Activated naive CD4-positive, alpha-beta T cell (primary cell): ENCODE measurements at places on chromosomes 1 and 21.

- no peak for DNase-seq
These were observed 54.2 kb downstream of the SLC37A1 start for GRCh38 chr21:42567861-42568260.

- DNase-seq: no peak
These were observed 286.7 kb downstream of the HLX start for GRCh38 chr1:221165839-221166500.

DNA sequence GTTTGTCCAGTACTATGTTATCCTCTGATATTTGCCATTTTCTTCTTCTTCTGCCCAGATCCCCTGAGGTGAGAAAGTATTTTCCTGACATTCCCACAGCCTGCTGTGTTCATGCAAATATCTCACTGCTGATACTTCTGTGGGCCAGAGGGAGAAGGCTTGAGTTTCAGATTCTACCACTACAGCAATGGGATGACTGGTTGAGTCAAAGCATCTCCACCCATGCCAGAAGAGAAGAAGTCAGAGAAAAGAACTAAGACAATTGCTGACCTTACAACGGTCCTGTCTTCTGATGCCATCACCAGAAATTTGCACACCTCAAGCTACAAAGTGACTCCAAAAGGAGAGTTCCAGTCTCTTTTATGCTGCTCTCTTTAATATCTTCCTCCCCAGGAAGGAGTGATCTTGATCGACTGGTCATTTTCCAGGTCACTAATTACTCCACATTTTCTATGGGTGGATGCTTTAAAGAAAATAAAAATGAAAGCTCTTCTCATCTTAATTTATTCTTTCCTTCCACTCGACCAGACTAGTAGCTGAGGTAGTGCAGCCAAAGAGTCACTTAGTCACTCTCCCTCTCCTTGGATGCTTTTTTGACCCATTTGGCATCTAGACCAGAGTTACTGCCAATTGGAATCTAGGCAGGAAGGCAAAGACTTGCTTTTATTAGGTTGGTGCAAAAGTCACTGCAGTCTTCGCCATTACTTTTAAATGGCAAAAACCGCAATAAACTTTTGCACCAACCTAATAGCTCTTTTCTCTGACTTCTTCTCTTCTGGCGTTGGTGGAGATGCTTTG, 195.1 kb downstream of the PTPRC start:
- DNase-seq: no peak

DNA sequence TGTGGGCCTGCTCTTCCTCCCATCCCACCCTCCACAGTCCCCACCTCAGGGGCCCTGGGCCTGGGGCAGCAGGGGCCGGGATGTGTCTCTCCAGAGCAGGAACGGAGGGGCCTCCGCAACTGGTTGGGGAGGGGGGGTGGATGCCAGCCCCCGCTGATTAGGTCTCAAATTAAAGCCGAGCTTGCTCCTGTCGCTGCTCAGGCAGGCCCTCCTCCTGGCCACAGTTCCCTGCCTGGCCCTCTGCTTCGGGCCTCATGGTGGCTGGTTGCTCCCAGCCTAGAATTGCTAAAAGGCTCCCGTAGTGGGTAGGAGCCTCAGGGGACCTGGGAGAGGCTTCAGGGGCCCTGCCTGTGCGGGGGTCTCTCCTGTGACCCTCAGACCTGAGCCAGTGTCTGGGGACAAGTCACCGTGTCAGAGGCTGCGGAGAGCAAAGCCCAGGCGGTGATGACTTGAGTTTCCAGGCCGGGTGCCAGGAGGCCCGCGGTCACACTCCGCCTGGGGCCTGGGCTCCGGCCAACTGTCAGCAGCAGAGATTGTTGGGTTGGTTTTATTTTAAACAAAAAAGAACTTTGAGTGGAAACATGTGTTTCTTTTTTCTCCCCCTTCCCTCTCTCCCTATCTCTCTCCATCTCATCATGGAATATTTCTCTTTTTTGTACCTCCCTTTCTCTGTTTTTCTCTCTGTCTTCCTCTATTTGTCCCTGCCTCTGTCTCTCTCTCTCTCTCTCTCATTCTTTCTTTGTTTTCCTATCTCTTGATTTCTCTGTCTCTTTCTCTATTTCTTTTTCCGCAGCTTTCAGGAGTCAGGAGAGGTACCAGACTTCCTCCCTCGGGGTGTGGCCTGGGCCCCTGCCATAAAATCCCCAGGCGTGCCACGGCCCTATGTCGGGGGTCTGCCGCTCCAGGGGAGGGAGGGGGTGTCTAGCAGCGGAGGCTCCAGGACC, 20.0 kb upstream of the EPHA2 start:
- no peak for DNase-seq

GRCh38 chr1:19436716-19437476, 48.4 kb downstream of the CAPZB start:
- DNase-seq: no peak

DNA sequence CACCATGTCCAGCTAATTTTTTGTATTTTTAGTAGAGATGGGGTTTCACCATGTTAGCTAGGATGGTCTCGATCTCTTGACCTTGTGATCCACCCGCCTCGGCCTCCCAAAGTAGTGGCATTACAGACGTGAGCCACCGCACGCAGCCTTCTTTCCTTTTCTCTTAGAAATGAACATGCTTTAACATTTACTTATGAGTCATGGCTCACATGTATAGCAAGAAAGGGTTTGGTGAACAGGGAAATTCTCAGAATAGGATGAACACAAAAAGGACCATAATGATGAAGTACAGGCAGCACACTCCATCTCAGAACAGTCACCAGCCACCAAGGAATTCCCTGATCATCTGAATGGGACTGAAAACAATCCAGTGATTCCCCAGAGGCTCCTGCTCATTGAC, 9.4 kb upstream of the VAMP4 start:
- DNase-seq: no peak

DNA sequence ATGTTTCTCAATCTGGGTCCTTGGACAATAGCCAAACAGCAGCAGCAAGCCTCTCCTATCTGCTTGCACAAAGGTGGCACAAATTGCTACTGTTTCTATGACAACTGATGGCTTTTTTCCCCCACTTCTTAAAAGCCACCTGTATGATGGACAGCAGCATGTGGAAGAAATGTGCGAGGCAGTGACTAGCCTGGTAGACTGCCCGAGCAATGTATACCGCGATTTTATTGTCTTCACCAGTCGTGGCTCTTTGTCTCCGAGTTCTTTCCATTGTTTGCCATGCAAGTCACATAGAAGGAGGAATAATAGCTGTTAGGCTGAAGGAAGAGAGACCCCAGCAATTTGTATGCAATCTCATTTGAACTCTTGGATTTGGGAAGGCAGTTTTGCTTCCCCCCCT, 79.4 kb downstream of the S1PR1 start:
- no peak for DNase-seq

DNA sequence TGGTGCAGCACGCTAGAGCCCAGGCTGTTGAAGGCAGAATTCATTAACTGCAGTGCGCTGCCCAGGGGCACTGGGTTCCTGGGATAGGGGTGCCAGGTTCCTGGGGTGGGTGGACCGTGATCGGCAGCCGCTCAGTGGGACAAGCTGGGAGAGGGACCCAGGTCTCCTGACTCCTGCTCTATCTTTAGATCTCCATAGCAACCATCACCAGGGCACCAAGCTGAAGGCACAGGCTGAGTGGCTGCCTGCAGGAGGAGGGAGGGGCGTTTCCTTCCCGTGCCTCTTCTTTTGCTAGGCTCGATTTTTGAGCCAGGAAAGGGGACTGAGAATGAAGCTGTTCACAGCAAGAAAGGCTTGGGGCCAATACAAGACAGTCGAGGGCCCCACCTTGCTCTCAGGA, 20.9 kb upstream of the CDCP2 start:
- no peak for DNase-seq

- no peak for DNase-seq
These were observed 46.4 kb downstream of the PRKACB start for GRCh38 chr1:84190455-84190854.

DNA sequence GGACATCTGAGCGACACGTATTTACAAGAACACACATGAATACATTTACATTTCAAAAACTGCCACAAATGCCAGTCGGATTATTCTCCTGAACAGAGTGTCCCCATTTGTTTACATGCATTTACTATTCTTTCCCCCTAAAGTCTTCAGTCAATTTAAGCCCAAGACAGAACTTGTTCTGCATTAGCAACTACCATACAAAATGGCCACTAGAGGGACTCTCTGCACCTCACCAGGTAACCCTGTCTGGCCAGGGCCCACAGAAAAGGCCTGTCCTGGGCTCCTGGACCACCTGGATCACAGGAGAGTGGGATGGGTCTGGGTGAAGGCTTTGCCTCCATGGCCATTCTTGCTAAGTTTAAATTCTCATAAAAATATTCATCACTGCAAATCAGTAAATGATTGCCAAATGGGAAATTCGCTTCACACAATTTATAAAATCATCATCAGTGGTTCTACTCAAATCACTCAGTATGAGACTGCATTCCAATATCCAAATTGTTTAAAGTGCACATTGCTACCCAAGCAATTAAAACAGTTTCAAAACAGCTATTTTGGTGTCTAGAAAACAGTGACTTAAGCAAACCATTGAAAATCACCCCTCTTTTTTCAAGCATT, 12.5 kb upstream of the GUCA2A start:
- DNase-seq: no peak

- DNase-seq: no peak
These were observed 301.7 kb downstream of the GRIK1 start for GRCh38 chr21:29638138-29638537.

- DNase-seq: no peak
These were observed 114.1 kb downstream of the CSMD2 start for GRCh38 chr1:34050709-34051485.

GRCh38 chr1:64891448-64891825, 74.9 kb downstream of the JAK1 start:
- DNase-seq: no peak

GRCh38 chr21:16796776-16797175, 716.1 kb upstream of the CXADR start:
- no peak for DNase-seq

DNA sequence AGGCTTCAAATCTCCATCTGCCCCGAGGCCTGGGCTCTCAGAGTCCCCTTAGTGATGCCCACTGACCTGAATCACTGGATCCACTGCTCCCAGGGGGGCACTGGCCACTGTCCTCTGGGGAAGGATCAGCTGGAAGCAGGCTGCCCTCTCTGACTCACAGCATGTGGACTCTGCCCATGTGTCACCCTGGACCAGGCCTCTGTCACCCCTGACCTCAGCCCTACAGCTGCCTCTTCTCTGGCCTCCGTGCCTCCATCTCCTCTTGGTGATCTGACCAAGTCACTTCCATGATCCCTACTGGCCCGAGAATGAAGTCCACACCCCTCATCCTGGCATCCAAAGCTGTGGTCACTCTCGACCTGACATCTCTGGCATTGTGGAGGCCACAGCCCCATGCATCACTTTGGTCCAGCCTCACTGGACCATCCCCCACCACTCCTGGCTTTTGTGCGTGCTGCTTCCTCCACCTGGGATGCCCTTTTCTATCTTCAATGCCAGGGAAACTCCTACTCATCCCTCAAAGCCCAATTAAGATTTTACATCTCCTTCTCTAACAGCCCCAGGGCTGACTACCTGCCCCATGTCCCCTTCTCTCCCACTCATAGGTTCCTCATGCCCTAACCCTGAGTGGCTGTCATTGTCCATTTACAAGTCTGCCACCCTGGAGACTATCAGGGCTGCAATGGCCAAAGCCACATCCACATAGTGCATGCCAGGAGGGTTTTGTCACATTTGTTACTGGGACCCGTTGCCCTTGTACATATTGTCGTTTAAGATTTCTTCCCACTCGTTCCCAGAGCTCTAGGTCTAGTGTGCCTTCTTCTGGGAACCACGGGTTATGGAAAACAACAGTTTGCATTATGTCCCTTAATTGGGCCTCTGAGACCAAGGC, 685.0 kb downstream of the MATN1 start:
- no peak for DNase-seq

- DNase-seq: no peak
These were observed 8.3 kb upstream of the NVL start for GRCh38 chr1:224338150-224338838.

- DNase-seq: no peak
These were observed 242.8 kb downstream of the CRB1 start for GRCh38 chr1:197510691-197511378.

DNA sequence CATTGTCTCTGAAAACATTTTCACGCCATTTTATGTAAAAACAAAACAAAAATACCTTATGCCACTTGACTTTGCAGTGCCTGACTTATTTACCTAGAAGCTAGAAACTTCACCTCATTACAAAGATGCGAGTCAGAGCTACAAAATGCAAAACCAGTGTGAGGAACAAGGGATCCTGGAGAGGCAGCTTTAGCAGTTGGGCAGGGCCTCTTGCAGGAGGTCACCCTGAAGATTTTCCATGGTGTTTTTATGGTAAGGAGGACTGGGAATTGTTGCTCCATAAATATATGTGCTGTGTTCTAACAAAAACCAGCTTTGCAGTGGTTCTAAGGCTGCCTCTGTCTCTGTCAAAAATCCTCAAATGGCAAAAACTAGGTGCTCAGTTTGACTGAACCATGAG, 36.4 kb upstream of the TARBP1 start:
- DNase-seq: no peak

GRCh38 chr1:94592571-94592920, 51.0 kb upstream of the F3 start:
- DNase-seq: no peak

- DNase-seq: no peak
These were observed 76.6 kb downstream of the RGL1 start for GRCh38 chr1:183881387-183882131.

GRCh38 chr1:21773585-21773984, 9.4 kb downstream of the USP48 start:
- DNase-seq: no peak

- no peak for DNase-seq
These were observed 26.8 kb downstream of the CCN1 start for GRCh38 chr1:85607126-85607920.

DNA sequence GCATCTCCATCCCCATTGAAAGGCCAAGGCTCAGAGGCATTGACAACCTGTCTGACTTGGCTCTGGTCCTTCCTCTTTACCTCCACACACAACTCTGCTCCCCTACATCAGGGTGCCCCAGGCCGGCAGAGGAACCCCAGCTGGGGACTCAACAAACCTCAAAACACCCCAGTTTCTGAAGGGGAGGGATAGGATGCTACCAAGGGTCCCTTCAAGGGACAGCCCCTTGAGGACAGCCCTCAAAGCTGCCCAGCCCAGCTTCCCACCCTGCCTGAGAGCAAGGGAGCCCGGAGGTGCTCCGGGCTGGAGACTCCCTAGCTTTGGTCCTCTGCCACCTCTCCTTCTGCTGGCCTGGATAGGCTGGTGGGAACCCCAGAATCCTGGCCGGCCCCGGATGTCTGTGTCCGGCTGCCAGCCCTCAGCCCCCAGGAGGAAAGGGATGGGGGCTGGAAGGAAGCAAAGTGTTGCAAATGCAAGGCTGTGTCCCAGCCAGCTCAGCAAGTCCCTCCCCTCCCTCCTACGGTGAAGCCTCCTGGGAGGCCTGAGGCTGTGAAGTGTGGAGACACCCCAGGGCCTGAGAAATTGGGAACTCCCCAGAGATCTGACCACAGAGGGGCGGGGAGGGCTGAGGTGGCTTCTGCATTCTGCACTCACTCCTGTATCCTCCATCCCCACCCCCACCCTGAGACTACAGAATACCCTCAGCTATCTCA, 1.1 kb upstream of the MARCKSL1 start:
- DNase-seq: no peak

GRCh38 chr1:19262047-19262446, 10.4 kb downstream of the MRTO4 start:
- DNase-seq: no peak

GRCh38 chr1:202725526-202725925, 15.3 kb upstream of the SYT2 start:
- no peak for DNase-seq

- no peak for DNase-seq
These were observed 27.1 kb upstream of the LEPR start for GRCh38 chr1:65393347-65393746.

- DNase-seq: no peak
These were observed 14.4 kb downstream of the ATP1A2 start for GRCh38 chr1:160129966-160130365.

GRCh38 chr21:16199539-16199938, 469.8 kb downstream of the USP25 start:
- DNase-seq: no peak
